ENCODE measurements at places on chromosomes 6 and 20. TPM values are rescaled to one million over a fixed set of nuclear protein-coding genes. Genes with fewer than 3 reads are reported as not detected.

The STK35 gene
- 24.5 TPM for total RNA-seq

The KIF6 gene
- 2.2 TPM for total RNA-seq

The RBCK1 gene
- total RNA-seq, result 102 TPM

The SIRPB2 gene
- total RNA-seq, result 5.5 TPM

The TMEM244 gene
- not detected for total RNA-seq

The PKIB gene
- 2.3 TPM for total RNA-seq

The GABRR1 gene
- total RNA-seq, result 2.0 TPM

The TPD52L1 gene
- 44.3 TPM for total RNA-seq

All from metanephros (tissue), 2 donors.